HEK293T (cell line): ENCODE measurements at places on chromosomes 6 and 20.

DNA sequence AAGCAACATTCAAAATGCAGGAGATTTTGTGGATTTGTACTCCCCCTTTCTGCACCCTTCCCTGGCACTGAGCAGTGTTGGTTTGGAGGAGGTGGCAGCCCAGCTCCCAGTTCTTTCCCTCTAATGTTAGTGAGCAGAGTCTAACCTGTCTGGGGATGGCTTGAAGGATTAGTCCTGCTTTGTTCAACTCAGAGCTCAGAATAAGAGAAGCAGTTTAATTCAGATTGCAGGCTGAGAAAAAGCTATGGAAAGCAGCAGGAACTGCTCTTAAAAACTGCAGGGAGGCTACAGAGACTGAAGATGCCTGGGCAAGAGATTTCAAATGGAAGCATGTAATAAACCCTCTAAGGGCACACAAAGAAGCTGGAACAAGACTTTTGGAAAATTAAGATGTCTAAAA lies 223.4 kb upstream of the GGTLC1 start:
- no peak for DNase-seq

DNA sequence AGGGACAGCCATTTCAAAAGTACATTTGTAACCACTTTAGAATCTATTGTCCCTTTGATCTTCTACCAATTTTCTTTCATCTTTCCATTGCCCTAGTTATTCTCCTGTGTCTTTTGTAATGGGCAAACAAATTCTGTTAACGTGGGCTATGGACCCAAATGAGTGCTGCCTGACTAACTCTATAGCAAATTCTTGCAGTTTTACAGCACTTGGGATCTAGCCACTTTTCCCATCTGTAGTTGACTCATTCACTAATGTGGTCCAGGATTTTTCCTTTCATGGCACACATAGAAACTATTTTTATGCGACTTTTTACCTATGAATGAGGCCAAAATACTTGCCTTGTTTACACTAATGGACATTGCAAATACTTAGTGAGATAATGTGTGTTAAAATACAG lies 52.0 kb downstream of the GRIK2 start:
- DNase-seq = no peak

DNA sequence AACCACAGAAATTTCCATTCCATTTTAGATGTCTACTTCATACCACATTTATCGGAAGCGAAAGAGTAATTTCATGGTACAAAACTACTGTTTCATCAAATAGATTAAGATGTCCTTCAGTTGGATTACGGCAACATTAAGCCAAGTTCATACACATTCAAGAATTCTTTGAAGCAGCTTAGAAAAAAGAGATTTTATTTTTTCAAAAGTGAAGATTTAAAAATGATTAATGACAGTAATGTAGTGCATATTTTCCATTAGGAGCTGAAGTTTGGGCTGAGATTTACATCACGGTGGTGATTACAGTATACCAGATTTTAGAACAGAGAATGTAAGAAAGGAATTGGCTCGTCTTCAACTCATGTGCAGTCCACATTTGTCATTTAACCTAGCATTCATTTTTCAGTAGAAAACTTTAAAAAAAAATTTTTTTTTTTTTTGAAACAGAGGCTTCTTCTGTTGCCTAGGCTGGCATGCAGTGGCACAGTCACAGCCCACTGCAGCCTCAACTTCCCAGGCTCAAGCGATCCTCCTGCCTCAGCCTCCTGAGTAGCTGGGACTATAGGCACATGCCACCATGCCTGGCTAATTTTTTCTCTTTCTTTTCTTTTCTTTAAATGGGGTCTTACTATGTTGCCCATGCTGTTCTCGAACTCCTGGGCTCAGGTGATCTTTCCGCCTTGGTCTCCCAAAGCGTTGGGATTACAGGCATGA lies 1.9 kb downstream of the SYNJ2 start:
- DNase-seq = no peak

GRCh38 chr6:20589266-20589665 lies 55.0 kb downstream of the CDKAL1 start:
- DNase-seq = no peak

DNA sequence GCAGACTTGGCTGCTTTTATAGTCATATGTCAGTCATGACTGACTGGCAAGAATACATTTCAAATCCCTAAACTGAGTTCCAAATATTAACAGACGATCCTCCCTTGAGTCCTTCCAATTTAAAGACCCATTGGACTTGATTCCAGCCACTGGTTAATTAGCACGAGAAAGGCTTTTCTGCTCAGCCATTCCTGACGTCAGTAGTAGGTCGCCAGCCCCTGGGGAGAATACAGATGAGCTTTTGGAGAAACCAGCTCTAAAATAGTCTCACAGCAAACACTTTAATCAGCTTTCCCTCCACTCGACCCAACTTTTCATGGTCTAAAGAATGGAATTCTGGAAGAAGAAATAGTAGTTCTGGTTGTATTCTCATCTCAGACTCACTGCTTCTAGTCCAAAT lies 91.6 kb downstream of the SLC22A3 start:
- DNase-seq = no peak

- DNase-seq = no peak
These were observed 30.8 kb upstream of the SYNCRIP start for GRCh38 chr6:85673198-85674139.

DNA sequence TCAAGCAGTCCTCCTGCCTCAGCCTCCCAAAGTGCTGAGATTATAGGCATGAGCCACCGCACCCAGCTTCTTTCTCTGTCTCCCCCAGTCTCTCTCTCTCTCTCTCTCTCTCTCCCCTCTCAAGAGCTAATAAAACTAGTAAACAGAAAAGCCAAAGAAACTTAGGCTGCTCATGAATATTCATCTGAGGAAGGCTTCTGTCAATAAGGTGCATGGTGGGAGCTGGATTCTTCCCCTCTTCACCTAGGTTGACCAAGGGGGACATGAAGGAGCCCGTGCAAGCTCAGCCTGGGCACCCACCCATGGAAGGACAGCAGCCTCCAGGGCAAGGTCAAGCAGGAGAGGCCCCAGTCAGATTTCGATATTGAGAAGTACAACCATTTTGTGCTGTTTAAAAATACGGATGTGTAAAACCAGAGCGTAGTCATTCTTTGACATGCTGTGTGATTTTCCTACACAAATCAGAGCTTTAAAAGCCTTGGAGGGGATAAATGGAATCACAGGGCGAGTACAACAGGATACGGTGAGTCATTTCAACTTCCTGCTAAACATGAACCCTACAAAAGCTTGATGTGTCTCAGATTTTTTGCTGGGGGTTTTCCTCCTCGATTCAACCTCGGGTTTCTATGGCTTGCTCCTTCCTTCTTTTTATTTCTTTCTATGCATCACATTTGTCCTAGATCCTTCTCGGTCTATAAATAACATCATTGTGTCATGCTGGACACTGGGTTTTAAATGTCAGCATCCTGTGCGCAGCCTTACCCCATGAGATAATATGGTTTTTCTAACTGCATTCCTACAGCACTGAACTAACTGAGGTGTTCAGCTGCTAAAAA lies 368.9 kb upstream of the JARID2 start:
- DNase-seq = no peak

DNA sequence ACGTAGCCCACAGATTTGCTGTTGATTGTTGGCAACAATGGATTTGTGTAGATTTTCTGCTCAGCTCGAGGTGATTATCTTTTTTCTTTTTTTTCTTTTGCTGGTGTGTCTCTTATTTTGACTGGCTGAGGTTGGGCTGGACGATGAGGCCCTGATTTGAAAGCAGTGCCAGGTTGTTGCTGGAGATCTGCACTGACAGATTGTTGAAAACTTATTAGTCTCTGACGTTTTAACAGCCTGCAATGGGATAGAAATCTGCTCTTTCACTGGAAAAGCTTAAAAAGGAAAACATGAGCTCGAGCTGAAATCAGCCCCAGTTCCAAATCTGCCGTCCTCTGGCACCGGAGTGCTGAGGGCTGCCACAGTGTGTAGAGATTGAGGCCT lies 87.7 kb downstream of the PDE7B start:
- no peak for DNase-seq

GRCh38 chr6:139508023-139508422 lies 133.6 kb upstream of the CITED2 start:
- no peak for DNase-seq
